ENCODE measurements at places on chromosomes 5 and 9.

GRCh38 chr5:107502676-107503060 is 168.1 kb downstream of the EFNA5 start:
- DNase-seq: no peak

- DNase-seq: no peak
Measured at GRCh38 chr9:122822938-122823337, 5.5 kb downstream of the PDCL start.

GRCh38 chr9:89928521-89929275 is 323.9 kb downstream of the GADD45G start:
- DNase-seq: no peak

DNA sequence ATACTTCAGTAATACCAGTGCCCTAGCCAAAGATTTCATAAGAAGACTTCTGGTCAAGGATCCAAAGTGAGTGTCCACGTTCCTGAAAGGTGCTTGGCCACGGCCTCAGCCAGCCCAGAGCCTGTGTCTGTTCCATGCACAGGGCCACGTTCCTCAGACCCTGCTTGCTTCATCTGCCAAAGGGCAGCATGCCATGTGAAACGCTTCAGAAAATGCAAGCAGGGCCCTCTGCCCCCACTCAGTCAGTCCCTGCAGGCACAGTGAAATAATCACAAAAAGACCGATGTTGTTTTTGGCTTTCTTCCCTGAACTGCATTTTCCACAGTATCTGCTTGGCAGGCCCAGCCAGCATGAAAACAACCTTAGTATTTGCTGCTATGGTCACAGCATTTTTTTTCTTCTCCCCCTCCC is 85.5 kb upstream of the CTSL start:
- no peak for DNase-seq

DNA sequence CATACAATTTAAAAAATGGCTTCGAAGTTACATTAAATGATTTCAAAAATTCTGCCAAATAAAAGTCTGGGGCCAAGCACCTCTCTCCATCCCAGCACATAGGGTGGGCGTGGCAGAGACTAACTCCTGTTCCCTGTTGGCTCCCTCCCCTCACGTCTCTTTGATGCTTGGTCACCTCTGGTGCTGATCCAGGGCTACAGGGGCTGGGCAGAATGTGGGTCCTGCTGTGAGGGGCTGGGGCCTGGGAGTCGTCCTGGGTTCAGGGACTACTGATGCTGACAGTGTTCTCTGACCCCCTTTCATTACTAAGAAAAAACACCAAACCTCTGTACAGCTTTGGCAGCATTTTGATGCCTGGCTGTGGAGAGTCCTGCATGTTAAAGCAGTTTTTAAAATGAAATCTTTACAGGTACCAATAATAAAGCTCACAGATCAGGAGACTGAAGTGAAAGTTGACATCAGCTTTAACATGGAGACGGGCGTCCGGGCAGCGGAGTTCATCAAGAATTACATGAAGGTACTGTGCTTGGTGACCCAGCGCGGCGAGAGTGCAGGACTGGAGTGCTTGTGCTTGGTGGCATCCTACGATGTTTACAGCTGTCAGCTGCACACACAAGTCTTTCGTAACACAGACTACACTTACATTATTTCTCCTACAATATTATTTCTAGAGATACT is 29.0 kb downstream of the TENT4A start:
- DNase-seq: no peak

DNA sequence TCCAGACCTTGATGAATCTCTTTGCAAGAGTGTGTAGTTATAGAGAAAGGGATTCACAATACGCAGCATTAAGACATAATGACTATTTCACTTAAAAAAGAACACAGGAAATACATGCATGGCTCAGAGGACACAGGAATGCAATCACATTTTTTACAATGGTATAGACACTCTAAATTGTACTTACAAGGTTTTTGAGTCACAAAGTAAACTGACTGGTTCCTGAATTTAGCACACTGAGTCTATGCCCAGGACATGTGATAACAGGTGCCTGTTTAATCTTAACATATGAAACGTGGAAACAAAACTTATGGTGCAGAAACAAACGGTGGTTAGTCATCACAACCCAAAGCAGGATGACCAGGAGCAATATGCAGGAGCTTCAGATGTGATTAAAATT is 6.7 kb downstream of the EPB41L4A start:
- DNase-seq: no peak

GRCh38 chr5:21807953-21808352 is 1045.2 kb downstream of the CDH12 start:
- DNase-seq: no peak

Data from progenitor cell of endocrine pancreas (in vitro differentiated cells).